Stimulated activated CD8-positive, alpha-beta memory T cell treated with anti-CD3 and anti-CD28 coated beads, Interleukin-15, amount 100 ng/mL, for 4 hours (primary cell): ENCODE measurements at places on chromosomes 2 and 18.

DNA sequence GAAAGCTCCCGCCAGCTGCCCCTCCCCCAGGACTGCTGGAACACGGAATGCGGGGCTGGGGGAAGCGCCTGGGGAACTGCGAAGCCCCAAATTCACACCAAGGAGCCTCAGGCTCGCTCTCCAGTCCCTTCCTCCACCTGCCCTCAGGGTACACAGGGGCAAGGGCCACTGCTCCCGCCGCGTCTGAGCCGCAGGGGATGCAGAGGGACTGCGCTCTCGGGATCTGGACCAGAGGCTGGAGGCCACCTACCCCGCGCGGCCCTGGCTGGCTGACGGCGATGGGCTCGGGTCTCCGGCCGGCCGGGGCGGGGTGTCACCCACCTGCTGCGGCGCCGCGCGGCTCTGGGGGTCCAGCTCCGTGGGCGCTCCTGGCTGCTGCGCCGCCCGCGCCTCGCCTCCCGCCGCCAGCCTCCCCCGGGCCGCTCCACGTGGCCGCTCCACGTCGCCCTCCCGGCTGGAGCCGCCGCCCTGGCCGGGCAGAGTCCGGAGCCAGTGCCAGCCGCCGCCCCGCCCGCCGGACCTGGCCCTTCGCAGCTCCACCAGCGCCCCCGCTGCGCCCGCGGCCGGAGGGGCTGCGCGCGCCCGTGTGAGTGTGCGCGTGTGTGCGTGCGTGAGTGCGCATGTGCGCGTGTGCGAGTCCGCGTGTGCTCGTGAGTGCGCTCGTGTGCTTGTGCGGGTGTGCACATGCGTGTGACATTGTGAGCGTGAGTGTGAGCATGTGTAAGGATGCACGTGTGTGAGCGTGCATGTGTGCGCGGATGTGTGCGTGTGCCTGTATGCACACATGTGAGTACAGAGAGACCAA lies at the start of gene CGREF1:
CGREF1 (minus strand) TSS at position 604 of the 805 bp plus-strand sequence. CDS start 14,762 bp downstream, outside the sequence.
- DNase-seq, result no peak

- DNase-seq, result no peak
These were observed 5.4 kb downstream of the CTAGE1 start for GRCh38 chr18:22412176-22412911.

DNA sequence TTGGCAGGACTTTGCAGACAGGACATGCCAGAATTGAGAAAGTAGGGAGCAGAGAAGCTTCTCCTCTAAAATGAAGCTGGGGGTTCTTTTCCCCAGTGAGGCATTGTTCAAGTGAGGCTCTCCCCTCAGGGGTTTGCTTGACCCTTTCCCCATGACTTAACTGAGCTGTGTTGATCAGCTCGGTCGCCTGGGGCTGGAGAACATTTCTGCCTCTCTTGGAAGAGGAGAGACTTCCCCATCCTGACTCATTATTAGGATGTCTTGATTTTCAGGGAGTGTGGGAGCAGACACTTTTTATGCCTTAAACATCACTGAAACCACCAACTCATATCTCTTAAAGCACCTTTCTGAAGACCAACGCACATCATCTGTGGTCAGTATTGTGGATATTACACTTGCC lies 27.9 kb upstream of the GLI2 start:
- no peak for DNase-seq

DNA sequence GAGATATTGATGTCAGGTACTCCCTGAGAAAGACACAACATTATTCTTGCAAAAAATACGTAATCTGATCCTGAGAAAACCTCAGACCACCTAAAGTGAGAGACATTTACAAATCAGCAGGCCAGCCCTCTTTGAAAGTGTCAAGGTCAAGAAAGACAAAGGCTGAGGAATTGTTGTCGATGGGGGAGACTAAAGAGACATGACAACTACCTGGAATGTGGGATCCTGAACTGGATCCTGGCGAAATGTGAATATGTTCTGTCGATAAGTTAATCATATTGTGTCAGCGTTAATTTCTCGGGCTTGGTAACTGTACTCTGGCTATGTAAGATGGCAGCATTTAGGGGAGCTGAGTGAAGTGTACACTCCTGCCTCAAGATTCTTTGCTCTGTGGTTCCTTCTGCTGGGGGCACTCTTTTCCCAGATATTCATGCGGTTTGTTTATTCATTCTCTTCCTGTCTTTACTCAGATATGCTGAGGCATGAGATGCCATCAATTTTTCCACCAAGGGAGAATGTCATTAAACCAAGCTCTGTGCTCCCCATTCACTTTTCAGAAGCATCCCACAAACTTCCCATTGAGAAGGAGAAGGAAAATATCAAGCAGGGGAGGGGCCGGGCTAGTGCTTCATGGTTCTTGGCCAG lies 154.9 kb downstream of the CAPN13 start:
- no peak for DNase-seq

DNA sequence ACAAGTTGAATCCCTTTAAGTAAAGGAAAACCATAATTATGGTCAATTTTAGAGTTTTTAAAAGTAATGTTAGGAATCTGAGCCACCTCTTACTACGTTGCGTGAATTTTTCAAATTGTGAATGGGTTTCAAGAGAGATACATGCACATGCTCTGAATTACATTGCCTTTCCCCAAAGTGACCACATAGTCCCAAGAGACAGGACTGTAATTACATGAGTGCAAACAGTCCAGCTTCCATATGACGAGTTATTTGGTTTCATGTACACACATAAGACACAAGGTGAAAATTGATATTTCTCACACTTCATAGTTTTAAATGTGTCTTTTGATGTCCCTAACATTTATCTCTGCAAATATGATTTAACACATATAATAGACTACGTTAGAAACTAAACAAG lies 850.8 kb downstream of the LRP1B start:
- DNase-seq, result no peak

GRCh38 chr2:122595065-122595464 lies 839.6 kb downstream of the TSN start:
- DNase-seq, result no peak

GRCh38 chr2:9697909-9698308 lies 67.1 kb upstream of the YWHAQ start:
- no peak for DNase-seq

DNA sequence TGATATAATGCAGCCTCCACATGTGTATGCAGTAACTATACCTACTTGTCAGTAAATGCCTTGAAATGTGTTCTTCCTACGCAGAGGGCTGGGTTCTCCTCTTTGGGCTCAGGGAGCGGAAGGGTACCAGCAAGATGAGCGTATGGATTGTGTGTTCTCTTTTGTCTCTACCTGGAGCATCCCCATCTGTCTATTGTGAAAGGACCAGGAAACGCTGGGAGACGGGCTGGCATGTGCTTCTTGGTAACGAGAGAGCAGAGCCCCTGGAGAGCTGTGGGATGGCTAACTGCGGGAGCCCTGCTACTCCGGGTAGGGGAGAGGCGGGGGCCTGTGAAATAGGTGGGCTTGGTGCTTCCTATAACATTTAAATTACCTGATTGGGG lies 80.9 kb downstream of the BCL2 start:
- no peak for DNase-seq

DNA sequence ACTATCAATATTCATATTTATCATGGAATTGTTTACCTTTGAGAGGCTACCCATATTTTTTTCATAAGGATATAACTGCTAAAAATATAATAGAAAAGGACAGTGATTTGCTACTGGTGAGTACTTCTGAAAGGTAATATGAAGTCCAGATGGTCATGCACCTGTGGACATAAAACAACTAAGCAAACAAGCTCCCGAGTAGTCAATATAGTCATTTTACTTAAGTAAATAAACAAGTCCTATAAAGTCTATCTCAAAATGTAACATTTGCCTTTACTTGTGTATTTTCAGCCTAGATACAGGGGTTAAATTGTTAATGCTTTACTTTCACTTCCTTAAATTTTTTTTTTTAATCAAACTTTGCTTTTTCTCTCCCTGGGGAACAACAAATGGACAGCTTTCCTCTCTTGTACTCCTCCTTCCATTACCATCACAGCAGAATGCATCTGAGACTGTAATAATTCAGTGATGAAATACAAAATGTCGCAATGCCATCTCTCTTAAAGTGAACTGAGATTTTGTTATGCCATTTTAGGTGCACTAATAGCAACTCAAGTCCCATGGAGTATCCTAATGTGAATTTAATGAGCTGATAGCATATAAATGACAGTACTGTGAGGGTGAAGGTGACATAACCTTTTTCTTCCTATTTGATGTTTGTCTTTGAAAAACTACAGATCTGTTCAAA lies 1325.4 kb upstream of the ZEB2 start:
- no peak for DNase-seq

DNA sequence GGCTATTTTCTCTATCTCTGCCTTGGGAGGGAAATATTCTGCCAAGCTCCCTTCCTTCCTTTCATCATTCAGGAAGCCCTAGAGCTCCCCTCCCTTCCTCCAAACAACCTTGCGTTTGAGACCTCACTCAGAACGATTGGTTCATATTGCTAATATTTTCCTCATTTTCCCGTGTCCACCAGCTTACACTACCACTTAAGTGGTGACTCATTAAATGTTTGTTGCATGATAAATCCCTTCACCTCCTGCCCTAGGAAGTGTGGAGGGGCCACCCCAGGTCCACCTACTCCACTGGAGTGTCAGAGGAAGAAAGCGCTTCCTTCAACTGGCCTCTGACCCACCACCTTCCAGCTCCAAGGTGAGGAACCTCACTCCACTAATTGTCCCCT lies 2.3 kb upstream of the LPIN2 start:
- no peak for DNase-seq

GRCh38 chr2:132680544-132680943 lies 10.5 kb upstream of the LYPD1 start:
- DNase-seq, result no peak

DNA sequence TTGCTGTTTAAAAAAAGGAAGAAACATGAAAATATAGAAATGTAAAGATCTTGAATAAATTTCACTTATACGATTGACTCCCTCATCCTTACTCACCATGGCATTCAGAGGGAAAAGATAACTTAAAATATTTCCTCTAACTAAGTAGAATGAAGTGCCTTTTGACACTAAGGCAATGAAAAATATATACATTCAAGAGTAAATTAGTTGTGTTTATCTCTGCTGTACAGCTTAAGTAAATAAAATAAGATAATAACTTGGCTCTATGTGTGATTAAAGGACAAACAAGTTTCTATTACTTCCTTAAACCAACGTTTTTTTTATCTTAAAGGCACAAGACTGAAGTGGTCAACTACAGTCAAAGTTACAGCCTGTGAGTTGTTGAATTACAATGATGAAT lies 142.3 kb upstream of the LRRTM4 start:
- DNase-seq, result no peak

DNA sequence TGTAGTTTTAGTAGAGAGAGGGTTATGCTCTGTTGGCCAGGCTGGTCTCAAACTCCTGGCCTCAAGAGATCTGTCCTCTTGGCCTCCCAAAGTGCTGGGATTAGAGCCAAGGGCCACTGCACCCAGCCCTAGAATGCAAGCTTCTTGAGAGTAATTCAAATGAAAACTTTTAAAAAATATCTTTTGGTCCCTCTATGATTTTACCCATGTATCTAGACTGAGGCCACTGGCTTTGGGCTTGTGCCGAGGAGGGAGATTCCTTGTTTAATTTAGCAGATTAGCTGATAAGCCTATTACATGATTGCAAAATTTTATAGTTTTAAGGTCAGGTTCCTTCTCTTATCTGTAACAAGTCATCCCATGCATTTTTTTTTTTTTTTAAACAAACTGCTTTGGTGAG lies 59.5 kb upstream of the CCDC195 start:
- DNase-seq, result no peak

GRCh38 chr2:159379181-159379580 lies 92.7 kb upstream of the WDSUB1 start:
- no peak for DNase-seq

- no peak for DNase-seq
These were observed 276.6 kb downstream of the MREG start for GRCh38 chr2:215736653-215737290.

- DNase-seq, result no peak
These were observed 69.3 kb upstream of the FZD5 start for GRCh38 chr2:207839028-207839427.

DNA sequence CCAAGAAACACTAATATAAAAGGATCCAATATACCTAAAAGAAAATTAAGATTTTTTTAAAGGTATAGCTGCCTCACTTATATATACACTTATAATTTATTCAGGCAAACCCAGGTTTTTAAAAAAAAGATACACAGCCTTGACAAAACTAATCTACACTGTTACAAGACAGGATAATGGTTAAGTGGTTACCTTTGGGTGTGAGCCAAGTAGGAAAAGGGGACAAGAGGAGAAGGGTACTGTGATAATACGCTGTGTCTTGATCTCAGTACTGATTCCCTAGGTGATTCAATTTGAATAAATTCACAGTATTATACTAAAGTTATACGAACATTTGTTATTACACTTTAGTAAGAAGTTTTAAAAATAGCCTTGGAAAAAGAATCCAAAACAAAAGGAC lies 30.6 kb downstream of the KLHL41 start:
- no peak for DNase-seq

DNA sequence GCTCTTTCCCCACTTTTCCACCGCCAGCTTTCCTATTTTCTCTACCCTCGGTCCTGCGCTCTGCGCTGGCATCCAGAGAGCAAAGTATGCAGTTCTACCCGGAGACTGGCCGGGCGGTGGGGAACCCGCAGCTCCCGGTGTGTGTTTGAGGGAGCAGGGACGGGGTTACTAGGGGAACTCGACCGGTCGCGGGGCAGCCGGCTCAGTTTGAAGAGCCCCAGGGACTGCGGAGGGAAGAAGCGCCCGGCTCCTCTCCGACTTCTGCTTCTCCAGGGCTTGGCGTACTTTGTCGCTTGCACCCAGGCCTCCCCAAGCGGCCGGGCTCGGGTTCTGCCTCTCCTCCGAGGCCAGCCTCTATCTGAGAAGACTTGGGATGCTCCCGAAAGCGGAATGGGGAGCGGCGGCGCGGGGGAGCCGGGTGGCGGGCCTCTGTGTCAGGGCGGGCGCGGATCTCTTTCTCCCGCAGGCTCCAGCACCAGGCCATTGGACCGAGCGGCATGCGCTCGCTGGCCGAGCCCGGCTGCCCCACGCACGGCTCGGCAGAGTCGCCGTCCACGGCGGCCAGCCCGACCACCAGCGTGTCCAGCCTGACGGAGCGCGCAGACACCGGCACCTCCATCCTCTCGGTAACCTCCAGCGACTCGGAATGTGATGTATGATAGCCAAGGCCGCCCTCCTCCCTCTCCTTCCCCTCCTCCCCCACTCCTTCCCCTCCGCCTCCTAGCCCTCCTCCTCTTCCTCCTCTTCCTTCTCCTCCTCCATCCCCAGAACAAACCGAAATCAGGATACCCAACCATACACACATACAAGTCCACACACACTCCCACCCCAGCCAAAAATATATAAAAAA lies 2.8 kb downstream of the SIX3 start:
- no peak for DNase-seq

GRCh38 chr2:219277703-219278654 lies 1.2 kb upstream of the DNAJB2 start:
- DNase-seq, result peak; percentile 45
